ENCODE measurements at places on chromosomes 7 and 10.

GRCh38 chr7:151568956-151569940 is 49.6 kb upstream of the RHEB start:
- no peak for DNase-seq

GRCh38 chr7:216360-217300 is 24.3 kb downstream of the FAM20C start:
- DNase-seq: no peak

DNA sequence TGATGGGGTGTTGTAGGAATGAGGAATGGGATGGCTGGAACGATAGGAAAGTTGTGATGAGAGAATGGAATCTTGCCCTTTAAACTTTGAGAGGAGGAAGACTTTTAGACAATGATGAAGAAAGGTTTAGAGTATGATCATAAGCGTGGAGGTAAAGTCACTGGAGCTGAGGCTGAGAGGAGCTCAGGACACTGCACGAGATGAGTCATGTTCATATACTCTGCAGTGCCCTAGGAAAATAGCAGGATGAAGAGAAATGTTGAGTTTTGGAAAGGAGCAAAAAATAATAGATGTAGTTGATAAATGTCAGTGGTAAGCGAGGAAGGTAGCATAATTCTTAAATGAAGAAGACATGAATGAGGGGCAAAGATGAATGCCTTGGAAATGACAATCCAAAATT is 28.3 kb upstream of the CUL1 start:
- no peak for DNase-seq

DNA sequence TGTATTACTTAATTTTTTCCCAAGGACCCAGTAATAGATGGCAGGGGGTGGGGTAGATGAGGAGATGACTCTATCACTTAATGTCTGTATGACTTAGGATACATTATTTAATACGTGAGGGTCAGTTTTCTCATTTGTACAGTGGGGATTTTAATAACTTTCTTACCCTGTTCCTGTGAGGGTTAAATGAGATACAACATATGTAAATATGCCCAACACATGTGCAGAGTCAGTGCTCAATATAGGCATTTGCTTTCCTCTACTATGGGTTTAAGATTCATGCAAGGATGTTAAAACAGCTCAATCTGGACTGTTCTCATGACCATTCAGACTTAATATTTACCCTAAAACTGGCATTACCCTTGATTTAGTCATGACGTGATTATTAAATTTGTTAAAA is 31.2 kb downstream of the ST7 start:
- DNase-seq: no peak

DNA sequence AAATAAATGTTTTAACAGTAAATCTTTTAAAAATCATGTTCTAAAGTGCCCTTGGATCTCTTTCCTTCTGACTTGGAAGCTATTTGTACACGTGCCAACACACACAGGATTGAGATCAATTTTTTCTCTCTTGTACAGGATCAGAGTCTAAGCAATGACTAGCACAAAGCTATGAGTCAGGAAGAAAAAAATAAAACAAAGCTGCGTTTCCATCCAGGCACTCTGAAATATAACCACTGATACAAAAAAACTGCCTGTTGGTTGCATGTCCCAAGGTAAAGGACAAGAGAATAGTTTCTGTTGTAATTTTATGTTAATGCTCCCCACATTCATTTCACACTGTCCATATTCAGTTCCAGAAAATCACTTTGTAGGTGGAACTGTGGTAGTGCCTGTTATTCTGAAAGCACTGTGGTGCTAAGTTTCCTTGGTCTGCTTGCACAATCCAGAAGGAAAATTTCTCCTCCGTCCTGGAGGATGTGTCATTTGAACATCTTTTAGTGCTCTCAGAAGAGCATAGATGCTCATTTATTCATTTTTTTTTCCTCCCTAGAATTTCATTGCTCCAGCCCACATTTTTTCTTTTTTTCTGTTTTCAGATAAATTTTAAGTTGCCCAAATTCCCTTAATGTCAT is 113.4 kb downstream of the PLXDC2 start:
- no peak for DNase-seq

- no peak for DNase-seq
These were observed 4.8 kb downstream of the SH3PXD2A start for GRCh38 chr10:103850572-103850895.

DNA sequence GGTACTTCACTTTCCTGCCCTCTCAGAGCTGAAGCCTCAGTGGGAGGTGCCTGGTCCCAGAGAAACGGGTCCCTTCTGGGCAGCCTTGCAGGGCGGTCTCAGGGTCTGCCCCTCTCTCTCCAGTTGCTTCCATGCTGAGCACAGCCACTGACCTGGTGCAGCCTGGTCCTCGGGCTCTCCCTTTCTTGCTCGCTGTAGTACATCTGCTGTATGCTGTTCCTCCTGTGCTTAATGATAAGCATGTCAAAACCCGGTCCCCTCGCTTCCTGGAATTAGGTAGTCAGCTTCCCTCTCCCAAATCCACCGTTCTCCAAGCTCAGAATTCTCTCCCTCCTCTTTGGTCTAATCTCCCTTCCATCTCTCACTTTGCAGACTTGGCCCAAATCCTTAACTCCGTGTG is 11.0 kb upstream of the HPS1 start:
- no peak for DNase-seq

- DNase-seq: no peak
These were observed 110.3 kb upstream of the ARID5B start for GRCh38 chr10:61791216-61791615.

- no peak for DNase-seq
These were observed 20.0 kb downstream of the AKR1B1 start for GRCh38 chr7:134438946-134439345.

DNA sequence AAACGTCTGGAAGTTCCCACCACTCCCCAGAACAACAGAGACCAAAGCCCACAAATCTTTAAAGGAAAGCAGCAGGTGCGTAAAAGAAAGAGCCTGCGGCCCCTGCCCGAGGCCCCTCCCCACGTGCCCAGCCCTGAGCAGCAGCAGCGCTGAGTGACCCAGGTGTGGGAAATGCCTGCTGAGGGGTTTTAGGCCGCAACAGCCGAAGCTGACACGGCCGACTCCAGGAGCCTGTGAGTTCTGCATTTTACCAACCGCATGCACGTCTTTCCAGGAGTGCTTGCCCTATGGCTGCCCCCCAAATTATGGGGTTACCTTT is 1.6 kb upstream of the KNDC1 start:
- no peak for DNase-seq

DNA sequence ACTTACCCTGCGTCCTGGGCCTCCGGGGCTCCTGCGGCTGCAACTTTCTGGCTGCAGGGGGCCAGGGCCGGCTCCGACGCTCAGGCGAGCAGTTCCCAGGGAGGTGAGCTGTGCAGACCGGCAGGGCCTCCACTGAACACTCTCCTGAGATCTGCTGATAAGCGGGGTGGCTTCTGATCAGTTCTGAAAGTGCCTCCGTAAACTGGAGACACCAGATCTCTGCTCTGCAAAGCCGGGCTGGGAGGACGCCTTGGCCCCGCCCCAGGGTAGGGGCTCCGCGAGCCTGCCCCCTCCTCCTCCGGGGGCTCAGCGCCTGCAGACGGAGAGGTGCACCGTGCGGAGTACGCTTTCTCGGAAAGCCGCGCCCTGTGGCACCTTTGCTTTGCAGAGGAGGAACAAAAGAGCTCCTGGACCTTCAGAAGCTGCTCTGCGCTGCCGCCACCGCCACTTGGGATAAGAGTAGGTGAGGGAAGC is 141.3 kb upstream of the VKORC1L1 start:
- peak; percentile 50 for DNase-seq

GRCh38 chr7:128231021-128231420 is 10.1 kb upstream of the LEP start:
- no peak for DNase-seq

GRCh38 chr7:151125846-151126481 is 39.7 kb downstream of the AGAP3 start:
- no peak for DNase-seq

DNA sequence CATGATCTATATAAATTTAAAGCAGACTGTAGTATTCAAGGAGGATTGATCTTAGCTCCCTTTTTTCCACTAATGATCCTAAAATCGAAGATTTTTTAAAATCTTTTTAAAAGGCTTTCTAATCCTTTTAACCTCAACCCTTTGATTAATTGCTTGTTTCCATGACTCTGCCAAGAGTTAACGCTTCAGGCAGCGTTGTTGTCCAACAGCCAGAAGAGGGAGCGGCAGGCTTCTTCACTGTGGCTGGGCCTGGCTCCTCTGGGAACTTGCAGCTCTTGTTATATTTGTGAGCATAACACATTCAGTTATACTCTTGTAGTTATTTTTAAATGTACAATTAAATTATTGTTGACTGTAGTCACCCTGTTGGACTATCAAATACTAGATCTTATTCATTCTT is 26.3 kb downstream of the CRCP start:
- DNase-seq: no peak

All from activated CD4-positive, alpha-beta T cell treated with anti-CD3 and anti-CD28 coated beads, Interleukin-2, Interleukin-6, amounts not matched to agents 100 ng/mL and 50 ng/mL, durations not matched to agents 16 hours and 8 hours (primary cell).